ENCODE measurements at places on chromosomes 12 and 14.

GRCh38 chr14:103544388-103545218 is 15.6 kb downstream of the TRMT61A start:
- DNase-seq, result no peak

DNA sequence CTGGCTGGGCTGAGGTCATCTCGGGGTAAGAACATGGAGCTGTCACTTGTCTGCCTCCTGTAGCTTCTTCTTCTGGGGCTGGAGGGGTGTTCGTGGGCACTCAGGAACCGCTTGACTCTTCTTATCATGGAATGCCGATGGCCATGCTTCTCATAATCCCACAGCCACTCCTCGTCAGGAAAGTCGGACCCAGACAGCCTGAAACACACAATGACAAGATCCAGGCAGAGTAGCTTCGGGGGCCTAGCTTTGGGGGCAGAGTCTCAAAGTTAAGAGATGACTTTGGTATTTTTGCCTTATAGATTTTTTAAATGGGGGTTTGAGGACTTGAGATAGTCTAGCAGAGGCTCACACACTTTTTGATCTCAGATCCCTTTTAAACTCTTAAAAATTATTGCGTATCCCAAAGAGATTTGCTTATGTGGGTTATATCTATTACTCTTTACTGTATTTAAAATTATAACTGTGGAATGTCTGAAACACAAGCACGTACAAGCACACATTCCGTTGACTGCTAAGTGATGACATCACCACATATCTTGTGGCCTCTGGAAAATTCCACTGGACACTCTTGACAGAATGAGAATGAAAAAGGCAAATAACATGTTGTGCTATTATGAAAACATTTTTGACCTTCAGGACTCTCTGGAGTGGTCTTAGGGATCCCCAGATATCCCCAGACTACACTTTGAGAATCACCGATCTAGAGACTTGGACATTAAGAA is 43.3 kb downstream of the BEST3 start:
- DNase-seq, result peak; percentile 50

- DNase-seq, result no peak
These were observed 780.5 kb downstream of the NRXN3 start for GRCh38 chr14:78950649-78951048.

DNA sequence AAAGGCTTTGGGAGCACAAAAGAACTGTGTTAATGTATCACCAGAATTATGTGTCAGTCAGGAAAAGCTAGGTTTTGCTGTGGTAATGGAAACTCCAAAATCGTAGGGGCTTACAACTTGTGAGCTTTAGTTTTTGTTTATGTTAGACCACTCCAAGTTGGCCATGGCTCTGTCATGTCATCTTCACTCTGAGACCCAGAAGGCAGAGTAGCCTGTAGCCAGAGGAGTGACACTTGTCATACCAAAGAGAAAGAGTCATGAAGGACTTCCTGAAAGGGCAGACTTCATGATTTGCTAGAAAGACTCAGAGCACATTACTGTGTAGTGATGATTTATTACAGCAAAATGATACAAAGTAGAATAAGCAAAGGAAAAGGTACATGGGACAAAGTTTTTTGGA is 133.6 kb upstream of the SSTR1 start:
- DNase-seq, result no peak

DNA sequence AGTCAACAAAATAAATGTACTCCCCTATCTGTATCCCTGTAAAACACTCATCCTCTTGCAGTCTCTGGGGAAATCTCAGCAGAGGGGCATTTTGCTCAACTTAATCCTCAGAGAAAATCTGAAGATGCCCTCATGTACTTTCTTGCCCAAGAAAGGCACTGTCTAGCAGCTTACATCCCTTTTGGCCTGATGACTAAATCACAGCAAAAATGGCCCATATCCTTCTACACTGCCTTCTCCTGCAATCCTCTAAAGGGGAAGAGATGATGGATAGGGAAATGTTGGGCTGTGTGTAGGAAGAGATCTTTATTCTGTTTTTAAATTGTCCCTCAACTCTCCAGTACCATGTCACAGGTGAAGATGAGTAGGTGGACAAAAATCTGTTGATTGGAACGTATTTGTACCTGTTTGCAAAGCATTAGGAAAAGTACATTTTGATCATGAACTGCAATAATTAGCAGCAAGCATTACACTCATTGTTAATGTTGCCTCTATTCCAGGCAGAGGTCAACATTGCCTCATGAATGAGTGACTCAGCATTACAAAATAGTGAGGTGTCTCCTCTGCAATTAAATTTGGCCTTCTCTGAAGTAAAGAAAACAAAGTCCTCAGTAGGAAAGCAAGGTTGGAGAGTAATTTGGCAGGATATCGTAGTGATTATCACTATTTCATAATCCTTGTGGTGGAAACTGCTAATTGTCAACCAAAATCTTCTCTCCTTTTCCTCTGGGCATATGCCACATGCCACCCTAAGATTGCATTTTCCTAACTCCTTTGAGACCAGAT is 172.4 kb upstream of the CAND1 start:
- no peak for DNase-seq

- no peak for DNase-seq
These were observed 13.5 kb downstream of the WNK1 start for GRCh38 chr12:765840-766239.

DNA sequence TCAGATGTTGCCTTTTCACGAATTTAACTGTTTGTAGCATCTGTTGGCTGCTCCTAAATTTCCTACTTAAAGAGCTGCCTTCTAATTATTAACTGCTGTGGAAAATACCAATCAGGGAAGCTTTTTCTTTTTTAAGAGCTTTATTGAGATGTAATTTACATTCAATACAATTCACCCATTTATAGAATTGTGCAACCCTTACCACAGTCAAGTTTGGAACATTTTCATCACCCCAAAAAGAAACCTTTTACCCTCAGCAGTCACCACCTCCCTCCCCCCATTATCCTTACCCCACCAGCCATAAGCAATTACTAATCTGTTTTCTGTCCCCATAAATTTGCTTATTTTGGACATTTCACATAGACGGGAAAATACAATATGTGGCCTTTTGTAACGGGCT is 1.4 kb downstream of the PCNX4 start:
- no peak for DNase-seq

GRCh38 chr14:22822016-22822570 is 6.9 kb upstream of the SLC7A7 start:
- no peak for DNase-seq

DNA sequence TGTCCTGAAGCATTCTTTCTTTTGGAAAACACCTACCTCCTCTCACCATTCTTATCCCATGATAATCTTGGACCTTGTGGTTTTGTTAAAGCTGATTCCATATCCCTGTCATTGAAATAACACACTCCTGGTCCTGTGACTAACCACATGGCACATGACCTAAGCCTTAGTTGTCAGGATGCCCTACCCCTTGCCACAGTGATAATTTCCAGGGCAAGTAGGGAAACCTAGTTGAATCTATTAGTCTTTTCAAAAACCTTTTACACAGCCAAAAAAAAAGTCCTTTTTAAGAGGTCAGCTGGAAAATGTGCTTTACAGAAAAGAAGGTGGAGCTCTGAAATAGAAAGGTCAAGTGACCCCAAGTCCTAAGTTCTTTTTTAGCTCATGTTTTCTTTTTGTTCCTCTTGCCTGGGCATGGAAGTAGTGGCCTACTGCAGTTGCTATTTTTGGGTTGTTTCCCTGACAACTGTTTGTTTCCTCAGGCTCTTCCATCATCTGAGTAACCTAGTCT is 608.4 kb downstream of the LRFN5 start:
- peak; percentile 27 for DNase-seq

- no peak for DNase-seq
These were observed 365 bp upstream of the TPI1 start for GRCh38 chr12:6866920-6867412.

DNA sequence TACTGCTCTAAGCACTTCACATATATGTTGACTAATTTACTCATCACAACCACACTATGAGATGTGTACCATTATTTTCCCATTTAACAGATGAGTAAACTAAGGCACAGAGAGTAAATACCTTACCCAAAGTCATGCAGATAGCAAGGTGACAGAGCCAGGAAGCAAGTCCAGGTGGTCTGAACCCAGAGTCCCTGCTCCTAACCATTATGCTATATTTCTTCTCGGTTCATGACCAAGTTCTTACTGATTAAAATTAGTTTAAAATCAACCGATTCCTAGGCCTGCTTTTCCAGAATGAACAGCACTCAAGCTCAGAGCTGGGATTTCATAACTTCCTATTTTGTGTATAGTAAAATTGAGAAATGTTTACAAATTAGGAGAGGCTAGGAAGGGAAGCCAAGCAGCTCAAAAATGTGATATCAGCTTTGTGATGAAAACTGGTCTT is 85.5 kb upstream of the EGLN3 start:
- no peak for DNase-seq

DNA sequence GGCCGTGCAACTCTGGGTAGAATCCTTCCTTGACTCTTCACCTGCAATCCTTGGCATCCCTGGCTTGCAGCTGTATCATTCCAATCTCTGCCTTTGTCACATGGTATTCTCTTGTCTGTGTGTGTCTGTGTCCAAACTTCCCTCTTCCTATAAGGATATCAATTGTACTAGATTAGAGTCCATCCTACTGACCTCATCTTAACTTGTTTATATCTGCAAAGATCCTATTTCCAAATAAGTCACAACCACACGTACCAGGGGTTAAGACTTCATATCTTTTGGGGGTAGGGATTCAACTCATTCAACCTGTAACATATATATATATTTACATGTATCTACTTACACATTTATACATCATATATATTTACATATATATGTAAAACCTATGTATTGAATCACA is 29.6 kb upstream of the RASSF3 start:
- no peak for DNase-seq

DNA sequence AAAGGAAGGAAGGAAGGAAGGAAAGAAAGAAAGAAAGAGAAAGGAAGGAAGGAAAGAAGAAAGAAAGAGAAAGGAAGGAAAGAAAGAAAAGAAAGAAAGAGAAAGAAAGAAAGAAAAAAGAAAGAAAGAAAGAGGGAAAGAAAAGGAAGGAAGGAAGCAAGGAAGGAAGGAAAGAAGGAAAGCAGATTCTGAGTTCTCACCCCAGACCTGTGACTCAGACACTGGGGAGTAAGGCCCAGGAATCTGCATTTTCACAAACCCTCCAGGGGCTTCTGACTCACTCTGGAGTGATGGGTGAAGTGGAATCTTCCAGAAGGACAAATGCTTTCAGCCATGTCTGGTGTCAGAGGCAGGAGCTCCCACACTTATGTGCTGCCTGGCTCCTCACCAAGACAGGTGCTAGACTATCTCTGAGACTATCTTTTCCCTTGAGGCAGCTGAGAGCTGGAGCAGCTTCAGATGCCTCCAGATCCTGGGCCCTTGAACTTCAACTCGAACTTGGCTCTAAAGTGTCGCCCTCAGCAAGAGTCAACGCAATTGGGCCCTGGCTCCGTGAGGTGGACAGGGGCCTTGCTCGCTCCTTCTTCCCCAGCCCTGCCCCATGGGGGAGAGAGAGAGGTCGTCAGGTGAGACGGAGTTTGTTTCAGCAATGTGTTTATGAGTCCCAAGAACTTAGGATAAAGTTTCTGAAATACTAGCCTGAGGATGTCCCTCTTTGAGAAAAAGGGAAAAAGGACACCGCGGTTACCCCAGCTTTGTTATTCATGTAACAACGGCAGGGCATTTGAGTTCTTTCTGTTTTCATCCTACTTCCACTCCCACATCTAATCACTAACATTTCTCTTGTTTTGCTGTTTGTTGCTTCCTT is 19.8 kb upstream of the SCARB1 start:
- DNase-seq, result no peak

DNA sequence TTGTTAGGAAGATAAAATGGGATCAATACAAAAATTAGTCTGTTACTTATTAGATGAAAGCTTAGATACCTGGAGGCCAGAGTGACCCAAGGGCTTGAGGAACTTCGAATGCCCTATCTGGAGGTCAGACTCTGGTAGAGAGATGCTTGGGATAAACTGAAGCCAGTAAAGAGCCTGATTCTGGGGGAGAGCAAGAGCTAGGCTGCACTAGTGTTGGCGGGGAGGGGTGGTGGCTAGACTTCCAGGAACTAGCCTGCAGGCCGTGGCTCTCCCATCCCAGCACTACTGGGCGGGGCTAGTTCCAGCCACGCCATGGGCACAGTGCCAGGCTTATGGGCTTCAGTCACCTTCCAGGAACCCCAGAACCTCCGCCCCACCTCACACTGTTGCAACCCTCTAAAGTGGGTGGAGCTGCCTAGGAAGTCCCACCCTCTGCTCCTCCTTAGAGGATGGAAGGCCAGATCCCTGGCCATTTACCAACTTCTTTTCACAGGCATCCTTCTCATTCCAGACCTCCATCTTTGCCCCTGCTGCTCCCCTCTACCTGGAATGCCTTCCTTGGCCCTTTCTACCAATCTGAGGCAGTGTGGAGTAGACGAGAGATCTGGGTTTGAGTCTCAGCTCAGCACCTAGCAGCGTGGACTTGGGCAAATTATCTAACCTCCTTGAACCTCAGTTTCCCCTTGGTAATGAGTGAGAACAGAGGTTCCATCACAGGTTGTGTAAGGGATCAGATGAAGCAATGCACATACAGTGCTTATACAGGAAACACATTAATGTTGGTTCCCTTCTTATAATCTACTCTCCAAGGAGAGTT is 6.3 kb upstream of the NFE2 start:
- no peak for DNase-seq

DNA sequence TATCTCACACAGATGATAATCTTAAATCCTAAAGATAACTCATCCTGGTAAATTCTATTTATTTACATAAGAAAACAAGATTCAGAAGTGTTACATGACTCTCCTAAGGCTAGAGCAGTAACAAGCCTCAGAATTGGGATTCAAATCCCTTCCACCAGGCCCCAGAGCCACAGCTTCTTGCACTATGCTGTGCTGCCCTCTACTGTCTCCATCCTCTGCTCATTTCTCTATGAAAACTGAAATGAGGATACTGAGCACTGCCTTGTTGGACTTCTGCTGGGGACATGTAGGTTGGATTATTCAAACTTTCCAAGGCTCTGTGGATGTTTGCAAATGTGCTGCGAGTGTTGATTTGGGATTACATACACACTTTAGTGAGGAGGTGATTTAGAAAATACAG is 23.5 kb upstream of the C12orf50 start:
- DNase-seq, result no peak

- no peak for DNase-seq
These were observed 212.9 kb downstream of the DPF3 start for GRCh38 chr14:72680853-72681640.

DNA sequence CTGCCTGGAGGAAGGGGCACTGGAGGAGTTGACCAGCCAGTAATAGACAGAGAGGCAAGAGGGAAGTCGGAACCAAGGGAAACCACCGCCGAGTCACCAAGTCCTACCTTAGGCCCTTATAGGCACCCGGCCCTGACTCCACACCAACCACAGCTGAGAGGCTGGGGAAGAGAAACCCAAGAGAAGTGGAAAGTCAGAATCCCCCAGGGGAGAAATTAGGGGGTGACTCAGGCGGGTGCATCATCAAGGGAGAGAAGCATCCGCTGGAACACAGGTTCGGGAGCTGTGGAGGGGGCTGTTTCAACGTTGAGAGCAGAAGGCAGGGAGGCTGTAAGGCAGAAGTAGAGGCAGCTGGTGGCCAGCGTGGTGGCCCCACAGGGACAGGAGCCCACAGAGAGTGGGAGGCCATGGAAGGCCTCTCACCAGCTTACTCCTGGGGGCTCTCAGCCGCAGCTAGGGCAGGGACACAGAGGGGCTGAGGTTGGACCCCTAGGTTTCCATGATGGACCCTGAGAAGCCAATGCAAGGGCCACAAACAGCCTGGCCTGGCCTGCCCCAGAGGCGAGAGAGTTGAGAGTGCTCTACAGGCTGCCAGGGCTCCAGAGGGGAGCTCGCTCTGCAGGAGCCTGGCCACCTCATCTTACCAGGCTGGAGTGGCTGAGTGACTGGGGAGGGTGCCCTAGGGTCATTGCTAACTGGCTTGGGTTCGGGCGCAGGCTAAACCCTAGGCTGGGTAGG is 1.4 kb upstream of the TRMT61A start:
- DNase-seq, result no peak

Data from BJ (cell line).